DMS153 (cell line): ENCODE measurements at places on chromosomes 7 and 10.

DNA sequence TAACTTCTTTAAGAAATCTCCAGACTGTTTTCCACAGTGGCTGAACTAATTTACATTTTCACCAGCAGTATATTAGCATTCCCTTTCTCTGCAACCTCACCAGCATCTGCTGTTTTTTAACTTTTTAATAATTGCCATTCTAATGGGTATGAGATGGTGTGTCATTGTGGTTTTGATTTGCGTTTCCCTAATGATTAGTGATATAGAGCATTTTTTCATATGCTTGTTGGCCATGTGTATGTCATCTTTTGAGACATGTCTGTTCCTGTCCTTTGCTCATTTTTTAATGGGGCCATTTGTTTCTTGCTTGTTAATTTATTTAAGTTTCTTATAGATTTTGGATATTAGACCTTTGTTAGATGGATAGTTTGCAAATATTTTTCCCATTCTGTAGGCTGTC lies 68.8 kb downstream of the SLC39A12 start:
- no peak for DNase-seq

DNA sequence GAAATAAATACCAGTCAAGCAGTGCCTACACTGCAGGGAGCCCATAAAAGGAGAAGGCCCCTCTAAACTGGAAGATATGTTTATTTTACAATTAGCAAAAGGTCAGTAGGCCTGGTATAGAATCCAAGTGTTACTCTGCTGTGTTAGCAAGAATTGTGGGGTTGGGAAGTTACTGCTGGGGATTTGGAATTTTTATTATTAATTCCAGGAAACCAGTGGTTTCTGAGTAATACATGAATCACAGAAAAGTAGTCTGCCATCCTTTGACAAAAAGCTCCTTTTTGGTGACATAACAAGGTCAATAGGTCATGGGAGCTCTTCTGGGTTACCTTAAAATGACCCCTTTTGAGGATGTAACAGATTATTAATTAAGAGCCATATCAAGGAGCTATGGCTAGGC lies 67.4 kb downstream of the ZNF92 start:
- DNase-seq: peak; percentile 54

GRCh38 chr7:99079104-99079503 lies 64.8 kb downstream of the SMURF1 start:
- no peak for DNase-seq

DNA sequence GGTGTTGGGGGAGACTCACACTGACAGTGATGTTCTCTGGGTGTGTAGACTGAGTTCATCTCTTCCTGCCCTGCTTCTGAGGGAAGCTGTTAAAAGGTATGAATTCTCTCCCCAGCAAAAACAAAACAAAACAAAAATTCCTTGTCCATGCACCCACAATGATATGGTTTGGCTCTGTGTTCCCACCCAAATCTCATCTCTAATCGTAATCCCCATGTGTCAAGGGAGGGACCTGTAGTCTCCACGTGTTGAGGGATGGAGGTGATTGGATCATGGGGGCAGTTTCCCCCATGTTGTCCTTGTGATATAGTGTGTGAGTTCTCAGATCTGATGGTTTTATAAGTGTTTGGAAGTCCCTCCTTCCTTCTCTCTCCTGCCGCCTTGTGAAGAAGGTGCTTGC lies 245.5 kb downstream of the GALNT17 start:
- no peak for DNase-seq

GRCh38 chr10:110714356-110714755 lies 70.2 kb downstream of the RBM20 start:
- DNase-seq: no peak

DNA sequence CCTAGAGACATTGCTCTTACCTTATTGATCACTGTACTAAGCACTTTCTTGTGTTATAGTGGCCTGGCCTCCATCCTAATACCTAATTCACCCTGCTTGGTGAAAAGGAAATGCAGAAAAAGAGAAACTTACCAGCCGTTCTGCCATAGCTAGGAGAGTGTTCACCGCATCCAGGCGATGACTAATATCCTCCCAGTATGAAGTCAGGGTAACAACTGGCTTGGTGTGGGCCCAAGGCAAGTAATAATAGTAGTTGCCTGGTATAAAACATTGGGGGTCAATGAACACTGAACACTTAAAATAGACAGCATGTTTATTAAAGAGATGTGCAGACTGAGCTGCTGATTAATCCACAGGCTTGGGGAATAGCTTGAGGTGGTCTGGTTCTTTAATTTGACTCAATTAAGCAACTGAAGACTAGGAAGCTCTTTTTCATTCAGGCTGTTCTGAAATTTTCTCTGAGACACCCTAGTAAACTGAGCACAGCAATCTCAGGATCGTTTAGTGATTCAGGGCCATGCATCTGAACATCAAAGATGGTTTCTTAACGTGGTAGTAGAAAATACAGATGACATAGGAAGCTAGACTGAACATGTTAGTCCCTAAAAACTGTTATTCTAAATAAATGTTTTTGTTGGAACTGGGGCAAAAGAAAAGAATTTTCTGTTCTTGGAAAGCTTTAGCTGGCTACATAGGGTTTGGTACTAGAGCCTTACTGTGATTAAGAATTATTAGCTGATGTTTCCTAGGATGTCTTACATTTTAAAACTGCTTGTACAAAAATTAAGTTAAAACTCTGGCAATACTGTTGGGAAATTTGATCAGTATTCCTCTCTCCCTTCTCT lies 102.2 kb downstream of the MYOF start:
- DNase-seq: no peak

DNA sequence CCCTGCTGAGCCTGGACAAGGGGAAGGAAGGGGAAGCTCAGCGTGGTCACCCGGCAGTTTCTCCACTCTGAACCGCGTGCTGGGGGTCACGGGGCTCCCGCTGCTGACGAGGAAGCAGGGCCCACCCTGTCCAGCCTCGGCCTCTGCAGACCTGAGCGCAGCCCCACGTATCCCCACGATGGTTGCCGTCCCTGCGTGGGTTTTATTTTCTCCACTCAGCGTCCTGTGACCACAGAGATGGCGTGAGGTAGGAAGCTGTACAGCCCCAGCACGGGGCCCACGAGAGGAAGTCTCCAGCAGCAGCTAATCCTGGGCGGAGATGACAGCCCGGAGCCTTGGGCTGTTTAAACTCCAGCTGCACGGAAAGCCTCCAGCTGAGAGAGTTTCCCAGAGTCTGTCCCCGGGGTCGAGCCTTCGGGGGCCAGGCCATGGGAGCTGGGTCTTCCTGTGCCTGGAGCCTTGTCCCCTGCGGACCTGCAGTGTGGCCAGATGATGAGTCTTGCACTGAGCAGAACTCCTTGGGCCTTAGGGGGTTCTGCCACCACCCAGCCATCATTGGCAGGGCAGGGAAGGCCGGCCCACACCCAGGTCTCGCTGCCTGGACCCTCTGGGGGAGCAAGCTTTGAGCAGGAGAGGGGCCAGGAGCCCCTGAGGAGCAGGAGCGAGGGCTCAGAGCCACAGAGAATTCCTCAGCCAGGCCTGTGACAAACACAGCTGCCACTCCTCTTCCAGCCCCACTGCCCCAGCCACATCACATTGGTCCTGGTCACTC lies 72.8 kb upstream of the FAM20C start:
- no peak for DNase-seq

GRCh38 chr7:30466266-30466665 lies 12.3 kb downstream of the NOD1 start:
- no peak for DNase-seq

GRCh38 chr10:131131726-131132591 lies 179.6 kb downstream of the TCERG1L start:
- no peak for DNase-seq

- DNase-seq: no peak
Measured at GRCh38 chr10:78853864-78854263, 214.9 kb upstream of the ZMIZ1 start.

GRCh38 chr10:54866666-54867065 lies 65.6 kb upstream of the PCDH15 start:
- no peak for DNase-seq

- DNase-seq: no peak
Measured at GRCh38 chr7:73899731-73900142, 38.8 kb downstream of the TMEM270 start.

DNA sequence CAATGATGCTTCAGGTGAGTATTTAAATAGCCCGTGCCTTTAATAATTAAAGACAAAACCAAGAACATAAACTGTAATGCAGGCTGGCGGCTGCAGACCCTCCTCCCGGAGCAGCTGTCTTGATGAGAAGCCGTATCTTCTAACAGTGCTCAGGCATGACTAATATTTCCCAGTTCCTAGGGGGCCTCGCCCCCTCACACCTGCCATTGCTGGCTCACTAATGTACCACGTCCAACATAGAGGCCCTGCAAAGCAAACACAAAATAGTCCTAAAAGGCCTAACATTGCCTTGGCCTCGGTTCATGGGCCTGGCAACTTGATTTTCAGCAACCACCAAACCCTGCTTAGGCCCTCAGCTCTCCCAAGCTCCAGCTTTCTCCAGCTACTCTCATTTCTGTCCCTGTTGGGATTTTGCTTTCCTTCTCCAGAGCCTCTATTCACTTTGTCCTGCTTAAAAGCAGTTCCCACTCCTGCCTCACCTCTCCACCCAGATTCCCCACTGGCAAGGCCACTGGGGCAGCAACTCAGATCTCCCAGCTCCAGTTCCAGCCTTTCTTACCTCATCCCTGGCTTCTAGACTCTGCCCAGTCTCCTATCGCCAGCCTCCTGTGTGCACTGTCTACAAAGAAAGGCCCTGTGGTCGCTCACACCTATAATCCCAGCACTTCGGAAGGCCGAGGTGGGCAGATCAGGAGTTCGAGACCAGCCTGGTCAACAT lies 16.2 kb downstream of the SORBS1 start:
- DNase-seq: no peak

DNA sequence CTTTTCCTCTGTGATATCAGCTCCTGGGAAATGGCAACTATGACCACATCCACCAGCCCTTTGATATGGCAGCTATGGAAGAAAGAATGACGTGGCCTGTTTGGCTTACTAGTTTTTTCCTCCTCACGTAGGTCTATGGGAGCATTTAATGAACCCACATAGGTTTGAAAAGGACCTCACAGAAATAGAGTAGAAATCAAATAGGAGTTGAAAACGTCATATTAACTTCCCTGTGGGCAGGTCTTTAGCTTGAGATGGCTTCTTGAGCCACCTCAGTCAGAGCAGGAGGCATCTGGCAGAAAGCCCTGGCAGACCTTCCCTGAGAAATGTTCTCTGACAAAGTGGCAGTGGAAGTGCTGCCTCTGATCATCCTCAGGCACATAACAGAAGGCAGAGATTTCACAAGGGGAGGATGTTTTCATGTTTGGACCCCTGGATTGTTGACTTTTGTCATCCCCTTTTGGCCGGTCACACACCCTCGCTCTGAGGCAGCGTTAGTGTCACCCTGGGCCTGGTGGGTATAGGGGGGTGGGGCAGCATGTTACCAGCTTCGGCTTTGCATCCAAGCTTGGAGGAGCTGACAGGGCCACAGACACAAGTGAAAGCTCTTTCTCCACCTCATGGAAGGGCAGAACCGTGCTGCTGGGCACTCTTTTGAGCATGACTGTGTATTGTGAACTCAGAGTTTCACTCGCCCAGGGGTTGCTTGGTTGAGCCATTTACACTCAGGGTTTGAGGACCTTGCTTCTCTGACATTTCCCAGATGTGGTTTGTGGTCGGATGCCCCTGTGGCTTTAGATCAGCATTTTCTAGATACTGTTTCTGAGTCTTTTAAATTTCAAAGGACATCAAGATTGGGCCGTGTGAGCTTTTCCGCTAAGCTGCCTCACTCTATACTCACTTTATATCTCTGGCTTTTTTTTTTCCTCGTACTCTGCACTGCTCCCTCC lies 184.2 kb downstream of the STK31 start:
- no peak for DNase-seq

GRCh38 chr7:4001742-4002141 lies 680.4 kb upstream of the FOXK1 start:
- no peak for DNase-seq

GRCh38 chr10:82742478-82742877 lies 867.5 kb downstream of the NRG3 start:
- no peak for DNase-seq

- DNase-seq: no peak
Measured at GRCh38 chr10:128861018-128861901, 605.8 kb upstream of the MGMT start.

DNA sequence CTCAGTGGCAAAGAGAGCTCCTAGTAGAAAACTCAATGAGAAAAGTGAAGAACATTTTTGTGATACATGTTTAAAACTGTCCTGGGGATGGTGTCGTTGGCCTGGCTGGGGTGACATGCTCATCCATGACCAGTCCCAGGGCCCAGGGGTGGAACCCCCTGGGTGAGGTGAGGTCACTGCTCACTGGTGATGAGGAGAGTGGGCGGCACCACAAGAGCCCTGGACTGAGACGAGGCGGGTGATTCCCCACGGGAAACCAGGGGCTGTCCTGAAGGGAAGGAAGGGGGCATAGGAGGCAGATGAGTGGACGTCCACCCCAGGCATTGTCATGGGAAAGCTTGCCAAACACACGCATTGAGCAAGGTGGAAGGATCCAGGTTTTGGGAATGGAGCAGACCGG lies 54.6 kb downstream of the HTR5A start:
- DNase-seq: no peak

GRCh38 chr10:32295027-32295426 lies 51.9 kb downstream of the EPC1 start:
- no peak for DNase-seq

DNA sequence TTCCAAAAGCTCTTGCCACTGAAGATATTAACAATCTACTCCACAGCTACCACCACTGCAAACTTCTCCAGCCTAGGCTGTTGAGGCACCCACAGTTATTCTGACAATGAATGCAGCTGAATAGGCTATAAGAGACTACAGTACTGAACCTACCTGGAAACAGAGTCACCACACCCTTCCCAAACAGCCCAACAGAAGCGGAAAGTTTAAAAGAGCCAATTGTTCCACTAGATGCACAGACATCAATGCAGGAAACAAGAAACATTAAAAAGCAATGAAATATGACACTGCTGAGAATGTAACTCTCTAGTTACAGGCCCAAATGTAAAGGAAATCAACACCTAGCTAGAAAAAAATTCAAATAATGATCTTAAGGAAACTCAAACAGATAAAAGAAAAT lies 64.5 kb upstream of the PLA2G12B start:
- DNase-seq: no peak

DNA sequence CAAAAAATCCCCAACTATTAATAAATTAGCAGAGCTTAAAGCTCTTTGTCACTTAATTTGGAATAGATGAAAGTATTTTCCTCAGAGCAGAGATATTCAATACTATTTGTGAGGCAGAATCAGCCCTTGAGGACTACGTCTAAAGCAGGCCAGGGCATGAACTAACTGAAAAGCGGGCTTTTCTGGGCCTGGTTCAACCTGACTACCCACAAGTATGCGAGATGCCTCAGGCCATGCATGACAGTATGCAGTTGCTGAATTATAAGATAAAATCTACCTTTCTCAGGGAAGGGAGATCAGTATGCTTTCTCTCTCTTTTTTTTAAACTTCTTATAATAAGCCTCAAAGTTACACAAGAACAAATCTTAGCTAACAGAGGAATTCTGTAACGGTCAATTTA lies 20.1 kb downstream of the TMEM168 start:
- no peak for DNase-seq
